ENCODE measurements at places on chromosomes 11 and 22.
A peak's percentile ranks its signal among the peaks of the same experiment; 100 is the strongest.

DNA sequence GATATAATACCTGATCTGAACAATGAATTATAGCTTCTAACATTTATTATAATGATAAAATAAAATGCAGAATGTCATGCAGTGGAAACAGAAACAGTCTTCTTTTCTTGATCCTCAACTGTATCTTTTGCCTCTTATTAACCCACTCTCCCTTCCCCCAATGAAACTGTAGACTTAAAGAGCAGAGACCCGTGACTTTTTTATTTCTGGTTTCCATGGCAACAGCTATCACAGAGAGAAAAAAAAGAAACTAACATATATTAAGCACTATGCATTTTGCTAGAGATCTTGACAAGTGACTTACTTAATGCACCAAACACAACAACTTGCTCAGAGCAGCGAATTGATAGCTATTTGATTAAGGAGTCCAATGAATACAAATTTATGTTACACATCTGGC, 69.3 kb downstream of the RAB38 start:
- DNase-seq: no peak

DNA sequence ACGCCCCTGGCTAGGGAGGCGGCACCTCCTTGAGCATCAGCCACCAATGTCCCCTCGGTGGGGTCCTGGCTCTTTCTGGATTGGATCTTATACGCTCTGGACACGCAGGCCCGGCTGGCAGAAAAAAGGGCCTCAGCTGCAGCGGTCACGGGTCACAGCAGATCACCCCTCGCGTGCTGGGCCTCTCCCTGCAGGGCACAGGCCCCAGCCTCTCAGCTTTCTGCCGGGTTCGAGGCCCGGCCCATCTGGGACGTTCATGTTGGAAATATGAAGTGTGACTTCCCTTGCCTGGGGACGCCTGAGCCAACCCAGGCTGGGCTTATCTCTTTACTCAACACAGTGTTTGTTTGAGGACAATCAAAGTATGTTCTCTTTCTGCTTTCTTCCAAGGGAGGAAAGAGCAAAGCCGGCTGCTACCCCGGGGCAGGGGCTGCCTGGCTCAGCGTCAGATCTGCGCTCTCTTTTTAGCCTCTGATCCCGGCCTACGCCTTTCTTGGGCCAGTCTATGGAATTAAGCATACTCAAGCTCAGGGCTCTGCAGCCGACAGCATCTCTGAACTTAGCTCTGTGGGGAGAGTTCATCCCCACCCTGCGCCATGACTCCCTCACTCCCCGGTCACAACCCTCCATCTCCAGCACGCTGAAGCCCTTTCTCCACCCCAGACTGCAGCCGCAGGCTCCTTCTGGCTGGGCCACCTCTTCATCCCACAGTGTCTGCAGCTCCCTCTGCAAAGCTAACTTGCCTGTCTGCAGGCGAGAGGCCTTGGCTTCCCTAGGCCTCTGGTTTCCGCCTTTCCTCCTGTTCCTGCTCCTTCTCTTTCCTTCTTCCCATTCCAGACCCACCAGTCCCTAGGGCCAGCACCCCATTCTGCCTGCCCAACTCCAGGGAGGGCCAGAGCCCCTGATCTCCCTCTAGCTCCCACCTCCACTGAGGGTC, 38.8 kb downstream of the ADAMTS15 start:
- no peak for DNase-seq

DNA sequence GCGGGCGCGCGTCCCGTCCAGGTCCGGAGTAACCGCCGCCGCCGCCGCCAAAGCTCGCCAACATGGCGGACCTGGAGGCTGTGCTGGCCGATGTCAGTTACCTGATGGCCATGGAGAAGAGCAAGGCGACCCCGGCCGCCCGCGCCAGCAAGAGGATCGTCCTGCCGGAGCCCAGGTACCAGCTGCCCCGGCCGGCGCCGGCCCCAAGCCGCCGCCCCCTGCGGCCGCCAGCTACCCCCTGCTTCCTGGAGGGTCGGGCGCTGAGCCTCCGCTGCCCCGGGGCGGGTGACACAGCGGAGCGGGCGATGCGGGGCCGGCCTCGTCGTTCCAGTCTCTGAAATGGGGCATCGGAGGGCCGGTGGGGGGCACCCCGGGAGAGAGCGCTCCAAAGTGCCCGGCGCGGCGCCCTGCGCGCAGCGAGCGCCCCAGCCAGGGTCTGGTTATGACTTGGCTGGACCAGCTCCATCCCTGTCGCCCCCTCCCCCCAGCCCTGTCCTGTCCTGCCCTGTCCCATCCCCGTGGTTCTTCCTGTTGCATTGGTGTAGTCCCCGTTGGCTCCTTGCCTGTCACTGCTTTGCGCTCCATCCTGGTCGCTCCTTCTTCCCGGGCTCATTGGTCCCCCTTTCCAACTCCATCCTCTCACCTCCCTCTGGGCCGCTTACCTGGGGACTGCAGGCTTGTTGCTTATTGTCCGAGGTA, 653 bp downstream of the GRK3 start:
- peak; percentile 19 for DNase-seq

DNA sequence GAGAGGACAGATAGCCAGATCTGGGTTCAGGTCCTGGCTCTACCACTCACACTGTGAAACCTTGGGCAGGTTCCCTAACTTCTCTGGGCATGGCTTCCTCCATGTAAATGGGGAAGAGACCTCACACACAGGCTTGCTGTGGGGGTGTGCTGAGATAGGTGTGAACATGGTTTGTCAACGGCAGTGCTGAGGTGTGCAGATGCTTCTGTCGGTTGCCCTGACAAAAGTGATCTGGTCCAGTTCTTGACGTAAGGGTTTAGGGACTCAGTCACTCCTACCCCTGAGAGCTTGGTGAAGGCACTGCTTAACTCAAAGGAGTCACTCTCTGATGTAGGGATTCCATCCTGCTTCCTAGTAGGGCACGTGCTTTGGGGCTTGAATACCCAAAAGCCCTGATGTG, 2.0 kb downstream of the C1QTNF4 start:
- DNase-seq: no peak
